Stimulated activated CD4-positive, alpha-beta T cell treated with anti-CD3 and anti-CD28 coated beads, Interleukin-4, amount 100 ng/mL, for 24 hours (primary cell): ENCODE measurements at places on chromosomes 3 and 15.
A peak's percentile ranks its signal among the peaks of the same experiment; 100 is the strongest.

DNA sequence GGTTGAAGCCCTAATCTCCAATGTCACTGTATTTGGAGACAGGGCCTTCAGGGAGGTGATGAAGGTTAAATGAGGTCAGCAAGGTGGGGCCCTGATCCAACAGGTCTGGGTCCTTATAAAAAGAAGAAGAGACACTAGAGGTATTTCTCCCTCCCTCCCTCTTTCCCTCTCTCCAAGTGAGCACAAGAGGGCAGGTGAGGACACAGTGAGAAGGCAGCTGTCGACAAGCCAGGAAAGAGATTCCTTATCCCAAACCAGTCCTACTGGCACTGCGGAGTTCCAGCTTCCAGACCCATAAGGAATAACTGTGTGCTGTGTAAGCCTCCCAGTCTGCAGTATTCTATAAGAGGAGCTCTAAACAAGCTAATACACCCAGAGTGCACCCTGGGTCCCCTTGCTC is 134.7 kb downstream of the ADAMTS17 start:
- DNase-seq, result no peak

DNA sequence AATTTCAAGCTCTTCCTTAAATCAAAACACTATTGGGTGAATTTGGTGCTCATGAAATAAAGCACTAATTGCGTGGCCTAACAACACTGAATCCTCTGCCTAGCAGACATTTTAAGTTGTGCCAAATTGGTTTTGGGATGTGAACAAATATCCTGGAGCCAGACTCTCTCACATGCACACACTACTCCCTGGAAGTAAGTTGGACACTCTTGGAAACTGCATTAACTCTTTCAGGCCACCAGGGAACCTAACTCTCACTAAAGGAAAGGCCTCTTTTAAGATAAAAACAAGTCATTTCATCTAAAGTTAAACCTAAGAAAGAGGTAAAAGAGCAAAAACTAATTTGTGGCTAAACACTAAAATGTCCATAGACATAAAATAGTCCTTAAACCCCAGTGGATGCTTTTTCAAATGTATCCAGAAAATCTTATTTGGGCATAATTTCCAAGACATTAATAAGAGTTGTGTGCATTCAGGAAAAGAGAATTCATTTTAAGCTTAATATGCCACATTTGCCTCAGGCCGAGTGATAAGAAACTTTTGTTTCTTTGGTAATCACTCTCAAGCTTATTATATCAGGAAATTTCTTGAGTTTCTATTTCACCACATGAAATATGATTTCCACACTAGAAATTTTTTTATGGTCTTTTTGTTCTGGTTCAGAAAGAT is 61.8 kb downstream of the ZBTB20 start:
- DNase-seq, result no peak

DNA sequence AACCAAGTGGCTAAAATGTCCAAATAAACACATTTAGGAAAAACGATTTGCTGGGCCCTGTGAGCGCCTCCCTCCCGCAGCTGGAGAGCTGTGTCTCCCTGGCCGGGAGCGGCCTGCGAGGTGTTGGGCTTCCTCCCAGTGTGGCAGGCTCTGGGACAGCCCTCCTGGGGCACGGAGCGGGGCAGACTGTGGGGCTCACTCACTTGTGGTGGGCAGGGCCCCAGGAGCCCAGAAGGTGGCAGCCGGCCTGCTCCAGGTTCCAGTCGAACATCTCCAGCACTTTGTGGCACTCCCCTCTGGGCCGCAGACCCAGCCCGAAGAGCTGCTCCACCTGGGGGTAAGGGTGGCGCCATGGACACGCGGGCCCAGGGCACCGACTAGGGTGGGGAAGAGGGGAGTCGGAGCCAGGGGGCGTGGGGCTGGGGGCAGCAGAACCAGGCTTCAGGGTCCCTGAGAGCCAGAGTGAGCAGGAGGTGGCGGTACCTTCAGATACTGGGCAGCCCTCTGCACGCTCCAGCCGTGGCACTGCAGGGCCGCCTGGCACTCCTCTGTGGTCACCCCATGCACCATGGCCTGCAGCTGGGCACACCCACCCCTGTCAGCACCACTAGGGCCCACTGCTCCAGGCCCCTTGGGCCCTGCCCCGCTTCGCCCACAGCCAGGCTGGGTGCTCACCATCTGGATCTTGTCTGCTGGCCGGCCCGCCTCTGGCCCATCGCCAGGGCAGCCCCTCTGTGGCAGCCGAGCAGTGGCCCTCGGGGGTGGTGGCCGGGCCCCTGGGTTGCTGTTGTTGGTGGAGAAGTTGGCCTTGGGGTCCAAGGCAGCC is 41.5 kb downstream of the TNK2 start:
- DNase-seq, result no peak

GRCh38 chr3:184750349-184751083 is 38.7 kb upstream of the MAGEF1 start:
- DNase-seq, result no peak

DNA sequence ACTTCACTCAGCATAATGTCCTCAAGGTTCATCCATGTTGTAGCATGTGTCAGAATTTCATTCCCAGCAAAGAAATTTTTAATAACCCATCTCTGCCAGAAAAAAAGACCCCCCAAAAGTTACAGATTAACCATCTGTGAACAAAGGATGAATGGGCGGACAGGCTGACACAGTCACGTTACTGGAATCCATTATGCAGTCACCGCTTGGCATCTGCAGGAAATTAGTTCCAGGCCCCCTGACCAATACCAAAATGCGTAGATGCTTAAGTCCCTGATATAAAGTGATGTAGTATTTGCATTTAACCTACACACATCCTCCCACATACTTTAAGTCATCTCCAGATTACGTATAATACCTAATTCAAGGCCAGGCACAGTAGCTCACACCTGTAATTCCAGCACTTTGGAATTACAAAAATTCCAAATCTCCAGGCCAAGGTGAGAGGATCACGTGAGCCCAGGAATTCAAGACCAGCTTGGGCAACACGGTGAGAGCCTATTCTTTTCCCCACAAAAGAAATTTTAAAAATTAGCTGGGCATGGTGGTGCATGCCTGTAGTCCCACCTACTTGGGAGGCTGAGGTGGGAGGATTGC is 1.5 kb upstream of the SLC12A8 start:
- DNase-seq, result no peak

GRCh38 chr15:90765966-90766365 is 48.8 kb downstream of the BLM start:
- no peak for DNase-seq

DNA sequence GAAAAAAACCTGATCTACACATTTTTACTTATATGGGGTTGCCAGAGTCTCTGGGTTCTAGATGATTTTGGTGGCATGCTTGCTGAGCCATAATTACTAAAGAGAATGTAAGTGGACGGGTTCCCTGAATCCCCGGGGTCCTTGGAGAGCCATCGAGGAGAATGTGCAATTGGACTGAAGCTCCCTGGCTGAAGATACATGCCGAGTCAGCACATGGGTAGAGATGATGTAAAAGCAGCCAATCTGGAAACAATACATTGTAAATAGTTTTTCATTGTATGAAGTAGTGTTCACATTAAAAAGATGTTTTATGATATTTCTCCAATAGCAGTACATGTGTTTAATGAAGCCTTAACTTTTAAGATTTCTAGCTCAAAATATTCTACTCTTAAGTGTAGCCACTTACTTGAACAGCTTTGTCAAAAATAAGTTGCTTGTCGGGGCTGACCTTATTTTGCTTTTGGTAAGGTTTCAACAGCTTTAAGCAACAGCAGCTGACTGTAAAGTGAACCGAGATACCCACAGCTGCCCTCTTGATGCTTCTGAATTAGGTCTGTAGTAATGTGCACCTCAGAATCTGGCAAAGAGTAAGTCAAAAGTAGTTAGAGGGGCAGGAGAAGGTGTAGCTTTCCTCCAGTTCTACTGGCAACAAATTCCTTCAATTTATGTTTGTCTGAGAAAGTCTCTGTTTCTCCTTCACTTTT is 205.7 kb downstream of the PLCL2 start:
- no peak for DNase-seq

- DNase-seq, result no peak
Measured at GRCh38 chr3:17852217-17852616, 109.8 kb upstream of the TBC1D5 start.

GRCh38 chr15:99917252-99917651 is 184.0 kb upstream of the LYSMD4 start:
- no peak for DNase-seq

DNA sequence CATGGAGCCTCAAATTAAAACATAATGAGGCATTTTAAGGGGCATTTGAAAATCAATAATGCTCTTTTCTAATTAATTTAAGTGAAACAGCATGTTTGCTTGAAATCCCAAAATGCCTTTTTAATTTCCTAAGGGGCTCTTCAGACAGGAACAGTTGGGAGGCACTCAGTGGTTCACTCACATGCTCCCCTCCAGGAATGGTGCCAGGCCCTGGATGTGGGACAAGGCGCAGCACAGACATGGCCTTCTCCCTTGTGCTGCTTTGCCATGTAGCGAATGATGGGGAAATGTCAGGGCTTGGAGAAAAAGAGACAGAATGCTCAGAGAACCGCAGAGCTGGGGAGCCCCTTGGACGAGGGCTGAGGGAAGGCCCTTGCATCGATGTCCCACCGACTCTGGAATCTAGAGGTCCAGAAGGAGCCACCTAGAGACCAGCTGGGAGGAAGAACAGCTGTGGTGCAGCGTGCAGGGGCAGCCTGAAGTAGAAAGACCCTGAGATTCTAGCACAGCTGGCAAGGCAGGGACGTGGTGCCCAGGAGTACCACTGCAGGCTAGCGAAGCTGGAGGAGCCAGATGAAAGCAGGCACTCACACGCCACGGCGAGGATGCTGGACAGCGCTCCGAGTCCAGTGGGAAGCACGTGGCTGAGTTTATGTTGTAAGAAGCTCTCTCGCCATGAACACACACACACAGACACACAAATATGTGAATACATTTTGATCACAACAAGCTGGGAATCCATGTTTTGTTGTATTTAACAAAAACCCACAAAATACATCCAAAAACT is 27.0 kb downstream of the NSMCE3 start:
- no peak for DNase-seq

GRCh38 chr3:100730524-100730923 is 21.2 kb downstream of the TFG start:
- DNase-seq, result no peak

- DNase-seq, result no peak
Measured at GRCh38 chr3:69423463-69424155, 37.7 kb upstream of the FRMD4B start.

DNA sequence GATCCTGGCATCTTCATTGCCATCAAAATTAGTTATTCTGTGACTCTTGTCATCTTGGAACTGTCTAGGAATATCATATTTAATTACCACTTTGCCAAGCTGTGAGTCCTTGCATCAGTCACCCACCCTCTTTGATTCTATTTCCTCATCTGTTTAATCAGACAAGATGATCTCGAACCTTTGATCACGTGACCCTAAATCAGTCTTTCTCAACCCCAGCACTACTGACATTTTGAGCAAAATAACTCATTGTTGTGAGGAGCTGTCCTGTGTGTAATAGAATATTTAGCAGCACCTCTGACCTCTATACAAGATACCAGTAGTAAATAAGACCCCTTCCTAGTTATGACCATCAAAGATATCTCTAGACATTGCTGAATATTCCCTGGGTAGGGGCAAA is 343.4 kb upstream of the ARPP21 start:
- DNase-seq, result no peak

DNA sequence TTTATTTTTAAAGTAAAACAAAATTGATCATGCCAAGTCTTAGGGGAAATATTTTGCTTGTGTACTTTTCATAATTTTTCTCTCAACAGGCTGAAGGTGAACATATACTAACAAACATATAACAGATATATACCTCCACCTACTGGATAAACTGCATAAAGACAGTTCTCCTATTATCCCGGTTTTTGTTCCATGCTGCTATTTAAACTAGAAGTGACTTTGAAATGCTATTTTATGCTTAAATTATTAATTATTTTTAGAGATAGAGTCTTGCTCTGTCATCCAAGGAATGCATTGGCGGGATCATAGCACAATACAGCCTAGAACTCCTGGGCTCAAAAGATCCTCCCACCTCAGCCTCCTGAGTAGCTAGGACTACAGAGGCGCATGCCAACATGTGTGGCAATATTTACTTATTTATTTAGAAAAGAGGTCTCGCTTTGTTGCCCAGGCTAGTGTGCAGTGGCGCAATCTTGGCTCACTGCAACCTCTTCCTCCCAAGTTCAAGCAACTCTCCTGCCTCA is 49.8 kb downstream of the ST3GAL6 start:
- DNase-seq, result no peak

- DNase-seq, result peak; percentile 38
Measured at GRCh38 chr3:58492494-58492905, 604 bp downstream of the KCTD6 start.

DNA sequence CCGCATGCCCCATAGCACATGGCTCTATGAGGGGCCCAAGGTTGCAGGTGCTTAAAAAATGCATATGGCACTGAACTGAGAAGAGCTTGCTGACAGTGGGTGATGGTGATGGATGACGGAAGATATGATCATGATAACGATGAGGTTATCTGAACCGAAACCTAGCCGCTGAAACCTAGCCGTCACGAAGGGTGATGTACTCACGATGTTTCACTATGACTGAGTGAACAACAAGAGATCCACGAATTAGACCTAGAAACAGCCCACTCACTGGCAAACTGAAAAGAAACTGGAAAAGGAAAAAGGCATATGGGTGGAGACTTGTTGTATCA is 57.6 kb upstream of the BCL6 start:
- peak; percentile 81 for DNase-seq

DNA sequence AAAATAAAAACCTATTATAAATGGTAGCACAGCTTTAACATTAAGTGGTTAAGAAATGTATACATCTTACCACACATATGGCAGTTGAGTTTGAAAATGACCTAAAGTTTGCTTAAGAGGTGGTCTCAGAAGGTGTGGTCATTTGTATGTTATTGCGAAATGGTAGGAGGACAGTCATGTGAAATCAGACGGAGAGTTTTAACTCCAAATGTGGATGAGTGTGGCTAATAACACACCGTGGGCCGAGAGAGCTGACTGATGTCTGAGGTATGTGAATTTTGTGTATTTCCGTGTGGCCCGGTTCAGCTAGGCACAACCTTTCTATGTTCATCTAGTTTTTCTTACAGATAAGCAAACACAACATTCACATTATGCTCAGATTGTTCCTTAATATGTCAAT is 71.9 kb downstream of the ARNT2 start:
- DNase-seq, result no peak

GRCh38 chr3:51391566-51392354 is 675 bp downstream of the RBM15B start:
- DNase-seq, result peak; percentile 46

DNA sequence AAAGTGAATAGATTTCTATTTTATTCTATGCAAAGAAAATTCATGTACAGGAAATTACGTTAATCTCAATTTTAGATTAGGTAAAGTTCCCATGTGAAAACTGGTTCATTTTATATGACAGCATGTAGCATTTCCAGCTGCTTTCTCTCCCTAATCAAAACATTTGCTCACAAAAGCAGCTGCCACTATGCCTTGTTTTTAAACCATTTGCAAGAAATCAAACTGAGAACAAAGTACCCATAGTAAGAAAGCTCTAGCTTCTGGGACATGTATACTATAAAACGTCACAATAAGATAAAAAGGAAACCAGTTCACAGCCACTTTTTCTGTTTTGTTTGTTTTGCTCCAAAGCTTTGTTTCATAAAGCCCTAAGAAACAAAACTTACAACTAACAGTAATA is 5.0 kb upstream of the CRYBG3 start:
- no peak for DNase-seq
